Naive B cell (primary cell): ENCODE measurements at places on chromosomes 2 and 18.

DNA sequence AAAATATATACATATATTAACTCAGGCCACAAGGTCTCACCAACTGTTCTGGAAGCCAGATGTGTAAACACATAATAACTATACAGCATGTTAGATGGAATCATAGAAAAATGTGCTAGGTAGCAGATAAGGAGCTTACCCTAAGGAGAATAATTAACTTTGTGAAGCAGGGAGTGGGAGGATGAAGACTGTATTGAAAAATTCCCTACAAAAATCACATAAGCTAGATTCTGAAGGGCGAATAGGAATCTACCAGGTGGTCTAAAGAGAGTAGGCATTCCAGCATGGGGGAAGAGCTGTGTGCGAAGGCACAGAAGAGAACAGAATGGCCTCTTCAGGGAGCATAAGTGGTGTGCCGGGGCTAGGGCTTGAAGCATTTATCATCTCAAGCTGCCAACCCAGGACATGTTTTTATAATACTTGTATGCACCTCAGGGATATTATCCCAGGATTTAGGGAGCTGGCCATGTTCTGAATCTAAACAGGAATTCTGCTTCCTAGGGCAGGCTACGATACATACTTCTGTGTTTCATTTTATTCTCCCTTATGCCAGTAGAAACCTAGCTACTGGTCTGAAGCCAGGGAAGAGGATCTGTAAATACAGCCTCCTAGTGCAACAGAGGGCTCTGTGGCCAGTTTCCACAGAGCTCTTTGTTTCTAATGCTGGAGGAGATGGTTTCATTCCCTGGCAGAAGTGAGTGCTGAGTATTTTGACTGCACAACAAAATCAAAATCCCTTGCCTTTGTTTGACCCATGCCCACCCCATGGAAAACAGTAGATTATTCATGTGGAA lies 56.7 kb downstream of the NEMP2 start:
- DNase-seq, result no peak

- DNase-seq, result no peak
Observed at GRCh38 chr2:240581811-240582210, 4.7 kb upstream of the CAPN10 start.

GRCh38 chr2:166042768-166043390 lies 84.9 kb downstream of the SCN1A start:
- no peak for DNase-seq

DNA sequence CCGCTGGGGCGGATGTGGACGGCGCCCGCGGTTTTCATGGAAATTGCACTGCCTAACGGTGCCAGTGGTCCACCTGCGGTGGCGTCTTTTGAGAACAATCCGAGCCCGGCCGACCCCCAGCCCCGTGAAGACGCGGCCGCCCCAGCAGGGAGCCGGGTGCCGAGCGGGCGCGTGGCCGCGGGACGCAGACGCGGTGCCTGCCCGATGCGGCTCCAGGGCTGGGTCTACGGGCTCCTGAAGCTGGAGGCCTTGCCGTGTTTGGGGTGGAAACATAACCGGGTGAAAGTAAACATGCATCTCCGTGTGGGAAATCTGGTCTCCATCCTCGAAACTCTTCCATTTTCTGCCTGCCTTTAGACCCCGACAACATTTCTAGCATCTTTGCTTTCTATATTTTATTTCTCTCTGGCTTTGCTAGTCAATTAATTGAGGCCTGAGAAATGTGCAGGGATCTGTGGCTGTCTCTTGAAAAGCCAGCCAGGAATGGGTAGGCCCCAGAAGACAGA lies 572 bp downstream of the INPP4A start:
- no peak for DNase-seq

GRCh38 chr2:54855434-54855833 lies 132.0 kb downstream of the EML6 start:
- no peak for DNase-seq

GRCh38 chr2:159427048-159427447 lies 140.5 kb upstream of the WDSUB1 start:
- no peak for DNase-seq

GRCh38 chr2:179691235-179691634 lies 170.2 kb downstream of the ZNF385B start:
- DNase-seq, result no peak

GRCh38 chr2:79065201-79065600 lies 22.6 kb downstream of the REG1B start:
- DNase-seq, result no peak

- DNase-seq, result no peak
Observed at GRCh38 chr18:3444954-3445353, 5.0 kb upstream of the TGIF1 start.

DNA sequence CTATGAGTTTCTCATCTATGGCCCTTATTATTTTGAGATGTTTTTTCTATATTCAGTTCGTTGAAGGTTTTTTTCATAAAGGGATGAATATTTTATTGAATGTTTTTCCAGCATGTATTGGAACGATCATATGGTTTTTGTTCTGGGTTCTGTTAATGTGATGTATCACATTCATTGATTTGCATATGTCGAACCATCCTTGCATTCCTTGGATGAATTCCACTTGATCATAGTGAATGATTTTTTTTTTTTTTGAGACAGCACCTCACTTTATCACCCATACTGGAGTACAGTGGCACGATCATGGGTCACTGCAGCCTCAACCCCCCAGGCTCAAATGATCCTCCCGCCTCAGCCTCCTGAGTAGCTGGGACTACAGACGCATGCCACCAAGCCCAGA lies 5.5 kb upstream of the NEMP2 start:
- no peak for DNase-seq

DNA sequence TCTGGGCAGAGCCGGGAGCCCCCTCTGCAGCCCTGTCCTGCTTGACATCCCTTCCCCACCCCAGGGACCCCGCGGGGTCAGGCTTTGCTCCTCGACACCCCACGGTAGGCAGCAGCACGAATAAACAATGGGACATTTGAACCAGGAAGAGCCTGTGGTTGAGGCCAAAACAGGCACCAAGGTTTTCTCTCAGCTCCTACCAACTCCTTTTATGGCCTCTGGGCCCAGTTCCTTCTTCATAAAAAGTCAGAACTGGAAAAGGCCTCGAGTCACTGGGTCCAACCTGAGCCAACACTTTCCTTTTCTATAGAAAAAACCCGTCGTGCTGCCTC lies 20.6 kb downstream of the TEX44 start:
- no peak for DNase-seq

- DNase-seq, result no peak
Observed at GRCh38 chr18:63298400-63299365, 20.9 kb downstream of the BCL2 start.

- DNase-seq, result no peak
Observed at GRCh38 chr2:145739681-145740080, 1219.8 kb upstream of the ZEB2 start.

- peak; percentile 27 for DNase-seq
Observed at GRCh38 chr2:110678457-110679336, 834 bp upstream of the BUB1 start.

GRCh38 chr18:62875323-62875722 lies 160.0 kb downstream of the PHLPP1 start:
- DNase-seq, result no peak

DNA sequence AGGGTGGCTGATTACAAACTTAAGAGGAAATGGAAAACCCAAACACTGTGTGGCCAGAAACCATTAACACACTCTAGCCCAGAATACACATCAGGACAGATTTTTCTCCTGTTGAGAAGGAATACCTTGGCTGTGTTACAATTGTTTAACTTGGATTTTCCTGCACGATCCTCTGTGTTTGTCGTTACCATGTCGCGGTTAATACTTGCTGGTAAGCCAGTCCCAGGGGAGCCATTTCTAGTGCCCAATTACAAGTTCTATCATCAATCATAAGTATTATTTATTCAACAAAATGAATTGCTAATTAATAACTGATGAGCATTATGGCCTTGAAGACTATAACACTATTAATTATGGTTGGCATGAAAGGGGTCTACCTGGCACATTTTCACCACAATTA lies 146.8 kb downstream of the LNPK start:
- DNase-seq, result no peak

GRCh38 chr2:169897834-169898233 lies 70.6 kb downstream of the UBR3 start:
- DNase-seq, result no peak

DNA sequence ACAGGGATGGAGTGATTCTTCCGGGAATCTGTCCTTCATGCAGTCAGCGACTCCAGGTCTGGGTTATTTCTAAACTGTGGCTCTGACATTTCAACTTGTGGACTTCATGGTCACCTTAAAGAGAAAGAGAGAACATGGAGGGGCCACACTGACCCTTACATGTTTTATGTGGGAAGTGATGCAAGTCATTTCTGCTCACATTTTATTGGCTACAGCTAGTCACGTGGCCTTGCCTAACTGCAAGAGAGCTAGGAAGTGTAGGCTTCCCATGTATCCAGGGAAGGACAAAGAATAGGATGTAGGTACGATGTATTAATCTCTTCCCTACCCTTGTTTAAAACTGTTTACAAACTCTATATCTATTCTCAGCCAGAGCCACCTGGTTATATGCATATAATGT lies 30.3 kb upstream of the AFTPH start:
- no peak for DNase-seq
